Purkinje cell (primary cell): ENCODE measurements at places on chromosomes 7 and 10. TPM values are rescaled to one million over a fixed set of nuclear protein-coding genes. Genes with fewer than 3 reads are reported as not detected.

The CTBP2 gene
- polyA plus RNA-seq: 7.5 and 7.8 TPM in 2 replicates

The TCAF2 gene
- polyA plus RNA-seq: 0.31 and 0.32 TPM in 2 replicates

The CRPPA gene
- polyA plus RNA-seq: 7.4 and 12.9 TPM in 2 replicates

The ZKSCAN5 gene
- polyA plus RNA-seq: 4.5 and 4.6 TPM in 2 replicates

The TACR2 gene
- polyA plus RNA-seq: 0.23 and 1.7 TPM in 2 replicates

The SSC4D gene
- polyA plus RNA-seq: 0.32 and 0.40 TPM in 2 replicates

The CCDC7 gene
- polyA plus RNA-seq: 9.8 and 13.4 TPM in 2 replicates

The AP5Z1 gene
- 0.94 and 7.0 TPM in 2 replicates for polyA plus RNA-seq

The GPR146 gene
- polyA plus RNA-seq: not detected in 2 replicates

The CCSER2 gene
- 55.8 and 58.6 TPM in 2 replicates for polyA plus RNA-seq

The KCP gene
- polyA plus RNA-seq: 0.13 and 0.17 TPM in 2 replicates

The VSIR gene
- polyA plus RNA-seq: not detected in 2 replicates

The PRSS37 gene
- polyA plus RNA-seq: 0.39 and 1.6 TPM in 2 replicates

The LOXL4 gene
- not detected in 2 replicates for polyA plus RNA-seq

The PPP1R3C gene
- 15.1 and 19.3 TPM in 2 replicates for polyA plus RNA-seq

The VENTX gene
- not detected in 2 replicates for polyA plus RNA-seq

The CLDN3 gene
- not detected in 2 replicates for polyA plus RNA-seq

The NOLC1 gene
- 31.3 and 37.2 TPM in 2 replicates for polyA plus RNA-seq

The SPAM1 gene
- polyA plus RNA-seq: not detected in 2 replicates

The TMEM184A gene
- not detected in 2 replicates for polyA plus RNA-seq
